Spleen (tissue), 13 donors: ENCODE measurements at places on chromosomes 5 and 9.
A peak's percentile ranks its signal among the peaks of the same experiment; 100 is the strongest.

GRCh38 chr9:115717711-115718173, 435.8 kb upstream of the PAPPA start:
- DNase-seq = no peak

GRCh38 chr5:175809531-175810121, 61.8 kb upstream of the CPLX2 start:
- peak; percentile 31 for DNase-seq

DNA sequence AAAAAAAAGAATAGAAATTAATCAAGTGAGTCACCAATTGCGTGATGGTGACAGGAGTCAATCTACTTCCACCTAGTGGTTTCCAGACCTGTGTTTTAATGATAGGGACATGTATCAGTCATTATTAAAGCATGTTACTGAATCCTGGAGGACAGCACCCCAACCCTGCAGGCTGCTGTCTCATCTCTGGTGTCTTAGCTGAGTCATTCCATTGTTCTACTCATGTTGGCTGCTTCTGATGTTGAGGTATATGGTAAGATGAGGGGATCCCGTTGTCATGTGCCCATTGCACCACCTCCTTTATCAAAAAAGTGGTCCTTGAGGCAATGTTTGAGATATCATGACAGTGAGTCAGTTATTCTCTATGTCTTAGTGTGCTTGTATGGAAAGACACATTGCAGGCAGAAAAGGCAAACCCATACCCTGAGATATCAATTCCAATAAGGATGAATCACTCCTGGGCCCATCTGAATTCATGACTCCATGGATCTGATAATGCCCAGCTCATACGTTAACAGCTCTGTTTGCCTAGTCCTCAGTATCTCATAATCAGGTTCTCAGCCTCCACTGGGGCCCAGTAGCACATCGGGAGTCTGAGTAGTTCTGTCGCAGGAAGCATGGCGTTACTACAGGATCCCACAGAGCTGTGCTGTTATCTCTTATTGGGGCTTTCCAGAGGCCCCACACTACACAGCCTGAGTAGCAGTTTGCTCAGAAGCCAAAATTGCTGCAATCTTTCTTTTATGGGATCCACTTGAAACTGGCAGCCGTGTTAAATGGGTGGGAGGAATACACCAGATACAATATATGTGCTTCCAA, 31.2 kb downstream of the HMGCS1 start:
- DNase-seq = no peak

DNA sequence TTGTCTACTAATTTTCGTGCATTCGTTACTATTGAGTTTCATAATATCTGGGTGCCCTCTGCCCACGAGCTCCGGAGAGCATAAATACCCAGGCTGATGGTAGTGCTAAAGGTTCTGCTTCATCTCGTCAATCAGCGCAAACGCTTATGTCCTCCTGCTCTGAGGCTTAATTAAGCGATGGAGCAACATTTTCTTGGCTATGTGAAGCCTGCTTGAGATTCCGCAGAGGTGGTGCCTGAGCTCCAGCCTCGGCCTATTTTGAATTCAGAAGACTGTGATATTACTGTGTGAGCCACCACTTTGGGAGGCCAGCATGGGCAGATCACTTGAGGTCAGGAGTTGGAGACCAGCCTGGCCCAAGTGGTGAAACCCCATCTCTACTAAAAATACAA, 44.8 kb downstream of the ANXA2R start:
- no peak for DNase-seq

- no peak for DNase-seq
Observed at GRCh38 chr5:171023508-171023907, 161.7 kb downstream of the RANBP17 start.

- no peak for DNase-seq
Observed at GRCh38 chr5:57684299-57684702, 201.7 kb upstream of the ACTBL2 start.

DNA sequence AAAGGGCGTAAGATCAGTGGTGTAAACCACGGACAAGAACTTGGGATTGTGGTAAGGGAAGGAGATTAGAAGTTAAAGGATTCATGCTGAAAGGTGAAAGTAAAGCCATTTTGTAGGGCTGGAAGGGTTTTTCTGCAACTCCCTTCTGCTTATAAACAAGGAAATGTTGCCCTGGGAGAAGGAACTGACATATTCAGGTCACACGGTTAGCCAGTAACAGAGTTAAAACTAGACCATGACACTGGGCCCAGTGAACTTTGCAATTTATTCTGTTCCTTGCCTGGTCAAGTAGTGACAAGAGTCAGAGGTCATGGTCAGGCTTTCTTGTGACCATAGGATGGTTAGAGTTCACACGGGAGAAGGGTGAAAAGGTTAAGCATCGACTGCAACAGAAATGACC, 323.3 kb downstream of the DMRT2 start:
- no peak for DNase-seq

GRCh38 chr9:91038483-91039124, 237.0 kb downstream of the SYK start:
- no peak for DNase-seq
